ENCODE measurements at places on chromosomes 2 and 18. TPM values are rescaled to one million over a fixed set of nuclear protein-coding genes. Genes with fewer than 3 reads are reported as not detected.

GRCh38 chr2:182642328-182642727 is 73.7 kb upstream of the DNAJC10 start:
- DNase-seq = peak; percentile 56

DNA sequence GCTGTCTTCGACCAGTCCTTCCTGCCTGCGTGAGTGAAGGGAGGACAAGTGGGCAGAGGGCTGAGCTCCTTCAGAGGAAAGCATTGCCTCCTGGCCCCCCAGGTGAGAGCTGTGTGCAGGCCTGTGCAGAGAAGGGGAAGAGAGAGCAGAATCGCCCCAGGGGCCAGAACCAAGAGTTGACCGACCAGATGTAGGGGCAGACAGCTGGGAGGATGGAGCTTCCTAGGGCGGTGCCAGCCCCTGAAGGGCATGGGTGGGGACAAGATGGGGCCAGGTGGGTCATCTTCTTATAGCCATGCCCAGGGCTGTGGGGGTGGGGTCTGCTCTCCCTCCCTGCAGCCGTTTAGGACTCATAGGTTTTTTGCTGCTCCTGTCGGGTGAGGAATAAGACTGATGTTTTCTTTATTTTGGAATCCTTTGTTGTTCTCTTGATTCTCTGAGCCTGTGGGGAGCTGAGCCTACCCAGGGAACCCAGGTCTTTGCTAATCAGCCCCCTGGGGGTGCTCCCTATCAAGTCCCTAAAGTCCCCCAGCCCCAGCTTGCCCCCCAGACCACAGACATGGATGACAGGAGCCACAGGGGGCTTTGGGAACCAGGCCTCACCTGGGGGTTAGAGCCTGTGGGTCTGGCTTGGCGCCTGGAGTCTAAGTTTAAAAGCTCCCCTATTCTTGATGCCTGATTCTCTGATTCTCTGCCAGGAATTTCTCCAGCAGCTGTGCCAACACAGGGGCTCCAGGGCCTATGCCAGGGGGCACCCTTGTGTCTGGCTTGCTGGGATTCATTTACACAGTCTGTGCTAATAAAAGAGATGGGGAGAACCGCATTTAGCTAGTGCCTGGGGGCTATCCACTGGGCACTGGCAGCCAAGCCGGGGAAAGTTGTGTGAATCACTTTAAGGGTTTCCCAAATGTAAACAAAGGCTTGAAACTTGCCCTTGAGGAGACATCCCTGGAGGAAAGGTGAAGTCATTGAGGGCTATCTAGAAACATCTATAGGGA is 9.3 kb upstream of the EFHD1 start:
- peak; percentile 26 for DNase-seq

GRCh38 chr2:38496927-38497669 is 105.6 kb downstream of the HNRNPLL start:
- DNase-seq = no peak

GRCh38 chr2:230441227-230441897 is 25.4 kb downstream of the SP100 start:
- DNase-seq = no peak

GRCh38 chr2:135839713-135840112 is 2.7 kb upstream of the LCT start:
- DNase-seq = no peak

DNA sequence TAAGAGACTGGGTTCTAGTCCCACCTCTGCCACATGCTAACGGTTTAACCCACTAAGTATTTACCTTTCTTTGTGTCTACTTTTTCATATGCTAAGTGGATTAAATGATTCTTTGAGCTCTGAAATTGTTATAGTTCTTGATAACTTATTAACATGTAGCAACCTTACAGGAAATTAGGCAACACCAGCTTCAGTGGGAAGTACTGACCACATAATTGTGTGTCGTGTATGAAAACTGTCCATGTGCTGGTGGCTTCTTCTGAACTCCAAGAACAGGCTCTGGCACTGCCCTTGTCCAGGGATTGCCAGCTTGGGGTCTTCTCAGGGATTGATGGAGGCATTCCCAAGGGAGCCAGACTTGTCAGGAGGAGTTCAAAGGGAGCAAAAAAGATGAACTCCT is 427.7 kb downstream of the TGIF1 start:
- no peak for DNase-seq

DNA sequence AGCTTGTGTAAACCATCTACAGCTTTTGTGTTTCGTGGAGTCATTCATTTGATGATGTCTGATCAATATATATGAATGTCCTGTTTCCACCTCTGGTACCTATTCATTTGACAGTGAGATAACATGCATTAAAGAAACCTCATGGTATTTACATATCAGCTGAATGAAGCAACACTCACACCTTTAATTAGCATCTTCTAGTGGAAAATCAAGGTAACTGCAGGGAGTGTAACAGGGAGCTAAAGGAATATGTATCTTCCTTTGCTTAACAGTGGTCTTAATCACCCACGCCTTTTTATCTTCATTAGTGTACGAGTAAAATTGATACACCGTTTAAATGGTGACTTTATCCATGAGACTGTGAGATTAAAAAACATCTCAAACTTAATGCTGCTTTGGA is 15.6 kb downstream of the SLC39A10 start:
- DNase-seq = no peak

DNA sequence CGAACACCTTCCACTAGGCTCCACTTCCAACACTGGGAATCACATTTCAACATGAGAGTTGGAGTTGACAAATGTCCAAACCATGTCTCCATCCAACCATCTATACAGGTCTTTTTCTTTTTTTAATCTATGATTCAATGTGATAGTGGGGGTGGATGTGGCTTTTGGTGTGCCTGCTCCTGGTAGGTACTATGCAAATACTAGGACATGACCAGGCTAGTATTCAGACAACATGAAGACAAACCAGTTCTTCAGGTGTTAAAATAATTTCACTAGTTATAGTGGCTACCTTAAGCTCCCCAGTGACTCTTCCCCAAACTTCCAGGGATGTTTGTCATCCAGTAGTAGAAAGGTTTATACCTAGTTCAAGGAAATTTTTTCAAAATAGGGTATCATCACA is 387.5 kb downstream of the CDH2 start:
- DNase-seq = no peak

GRCh38 chr18:55634545-55634944 is 46.6 kb upstream of the TCF4 start:
- DNase-seq = peak; percentile 86

- no peak for DNase-seq
These were observed 40.9 kb upstream of the MAPK4 start for GRCh38 chr18:50518787-50519546.

GRCh38 chr2:74845217-74845751 is 11.4 kb downstream of the HK2 start:
- DNase-seq = peak; percentile 97

DNA sequence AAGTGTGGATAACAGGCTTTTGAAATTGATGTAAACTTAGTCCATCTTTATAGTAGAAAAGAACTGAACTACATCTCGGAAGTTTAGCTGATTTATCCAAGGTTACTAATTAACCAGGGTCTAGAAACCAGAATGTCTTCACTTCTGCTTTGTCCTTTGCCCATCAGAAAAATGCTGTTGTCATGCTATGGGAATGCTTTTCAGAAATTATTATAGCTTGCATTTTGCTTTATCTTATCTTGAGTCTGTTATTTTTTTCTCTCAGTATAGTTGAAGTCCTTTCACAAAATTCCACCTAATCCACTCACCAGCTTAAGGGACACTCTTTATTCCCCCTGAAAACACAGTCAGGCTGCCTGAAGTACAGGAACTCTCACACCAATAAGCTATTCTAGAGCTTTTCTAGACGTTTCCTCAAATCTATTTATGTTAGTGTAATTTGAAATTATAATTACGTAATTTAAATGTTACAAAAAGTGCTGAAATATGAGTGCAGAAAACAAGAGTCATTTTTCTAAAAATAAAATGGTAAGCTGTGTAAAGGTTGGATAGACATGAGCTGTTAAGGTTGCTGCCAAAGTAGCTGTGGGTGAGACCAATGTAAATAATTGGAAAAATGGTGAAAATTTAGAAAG is 456.3 kb downstream of the TGIF1 start:
- no peak for DNase-seq

DNA sequence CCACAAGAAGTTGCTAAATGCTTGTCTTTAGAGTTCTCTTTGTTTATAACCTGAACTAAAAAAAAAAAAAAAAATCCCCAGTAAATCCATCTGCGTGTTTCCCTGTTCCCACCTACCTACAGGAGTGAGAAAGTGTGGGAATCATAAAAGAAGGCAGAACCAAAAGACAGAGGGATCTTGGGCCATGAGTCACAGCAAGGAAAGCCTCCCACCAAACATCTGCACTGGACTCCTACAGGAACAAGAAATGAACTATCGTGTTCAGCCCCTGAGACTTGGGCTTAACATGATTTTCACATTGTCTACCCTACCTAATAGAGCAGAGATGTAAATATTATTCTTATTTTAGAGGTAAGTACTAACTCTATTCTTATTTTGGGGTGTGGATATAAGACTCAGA is 1761.2 kb upstream of the CELF4 start:
- DNase-seq = peak; percentile 32

DNA sequence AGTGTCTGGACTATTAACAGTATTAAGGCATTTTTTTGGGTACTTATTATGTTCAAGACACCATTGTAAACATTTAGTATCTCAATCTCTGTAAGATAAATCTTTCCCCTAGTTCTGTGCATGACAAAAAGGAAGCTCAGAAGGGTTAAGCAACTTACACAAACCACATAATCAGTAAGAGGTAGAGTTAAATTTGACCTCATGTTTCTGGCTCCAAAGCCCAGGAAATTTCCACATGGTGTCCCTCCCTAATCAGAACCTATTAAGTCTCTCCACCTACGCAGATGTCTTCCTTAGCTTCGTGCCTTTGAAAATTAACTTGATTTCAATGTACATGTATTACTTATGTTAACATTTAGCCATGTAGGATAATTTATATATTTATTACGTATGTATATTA is 2.0 kb downstream of the MFSD6 start:
- DNase-seq = no peak

GRCh38 chr18:9329471-9329870 is 5.1 kb upstream of the TWSG1 start:
- DNase-seq = no peak

- no peak for DNase-seq
These were observed 43.3 kb downstream of the DIPK1C start for GRCh38 chr18:74413836-74414235.

- peak; percentile 65 for DNase-seq
These were observed 8.7 kb upstream of the SERPINB13 start for GRCh38 chr18:63578357-63578958.

- DNase-seq = no peak
These were observed 72.5 kb upstream of the LRRTM1 start for GRCh38 chr2:80377071-80377470.

DNA sequence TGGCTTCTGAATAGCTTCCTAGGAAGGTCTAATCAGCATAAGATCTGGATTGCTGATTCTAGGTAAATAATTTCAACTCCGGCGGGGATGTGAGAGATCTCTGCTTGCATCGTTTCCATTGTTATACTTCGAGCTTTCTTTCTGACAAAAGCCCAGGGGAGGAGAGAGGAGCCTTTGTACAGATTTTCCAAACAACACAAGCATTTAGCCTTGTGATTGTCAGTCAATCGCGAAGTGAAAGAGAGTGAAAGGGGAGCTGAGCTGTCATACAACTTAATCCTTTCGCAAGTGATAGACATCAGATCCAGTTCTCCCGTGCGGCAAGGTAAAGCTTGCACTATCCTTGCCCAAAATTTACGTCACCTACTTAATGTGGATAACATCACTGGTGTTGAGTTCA is 26.2 kb downstream of the RALB start:
- DNase-seq = no peak

- no peak for DNase-seq
These were observed 31.1 kb upstream of the PPP3R1 start for GRCh38 chr2:68283419-68283812.

DNA sequence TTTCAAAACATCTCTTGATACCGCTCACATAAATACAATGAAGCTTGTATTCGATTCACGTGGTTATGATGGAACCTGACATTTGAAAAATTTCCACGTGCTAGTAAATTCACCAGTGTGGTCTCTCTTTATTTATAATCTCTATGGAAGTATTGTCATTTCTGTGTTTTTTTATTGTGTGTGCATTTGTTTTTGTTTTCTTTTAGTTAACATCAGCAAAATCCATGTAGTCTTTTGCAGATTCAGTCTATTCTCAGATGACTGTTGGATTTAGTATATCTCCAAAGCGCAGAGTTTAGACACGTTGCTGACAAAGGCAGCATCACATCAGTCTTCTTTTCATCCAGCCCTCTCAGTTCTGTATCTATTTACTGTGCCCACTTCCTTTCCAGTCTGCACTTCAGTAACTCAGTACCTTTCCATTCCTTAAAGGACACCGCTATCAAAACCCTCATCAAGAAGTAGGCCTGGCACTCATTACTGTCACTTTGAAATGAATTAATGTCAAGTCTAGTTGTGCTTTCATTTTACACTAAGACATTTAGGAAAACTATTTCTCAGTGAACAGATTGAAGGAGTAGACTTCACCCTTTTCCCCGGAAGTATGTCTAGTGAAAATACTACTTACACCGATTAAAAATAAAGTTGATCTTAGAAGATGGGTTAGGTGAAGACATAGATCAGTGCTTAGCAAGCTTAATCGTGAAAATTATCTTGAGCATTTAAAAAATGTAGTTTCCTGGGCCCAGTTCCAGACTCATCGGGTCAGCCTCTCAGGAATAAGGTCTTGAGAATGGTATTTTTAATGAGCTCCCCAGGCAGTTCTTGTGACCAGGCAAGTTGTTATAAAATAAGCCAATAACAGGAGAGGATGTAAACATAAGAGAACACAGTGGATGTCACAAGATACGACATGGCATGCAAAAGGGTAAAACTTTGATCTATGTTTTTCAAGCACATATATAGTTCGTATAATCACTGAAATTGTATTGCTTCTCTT is 506.8 kb upstream of the ZEB2 start:
- DNase-seq = no peak

- DNase-seq = no peak
These were observed 14.2 kb downstream of the EHBP1 start for GRCh38 chr2:62719757-62720156.

DNA sequence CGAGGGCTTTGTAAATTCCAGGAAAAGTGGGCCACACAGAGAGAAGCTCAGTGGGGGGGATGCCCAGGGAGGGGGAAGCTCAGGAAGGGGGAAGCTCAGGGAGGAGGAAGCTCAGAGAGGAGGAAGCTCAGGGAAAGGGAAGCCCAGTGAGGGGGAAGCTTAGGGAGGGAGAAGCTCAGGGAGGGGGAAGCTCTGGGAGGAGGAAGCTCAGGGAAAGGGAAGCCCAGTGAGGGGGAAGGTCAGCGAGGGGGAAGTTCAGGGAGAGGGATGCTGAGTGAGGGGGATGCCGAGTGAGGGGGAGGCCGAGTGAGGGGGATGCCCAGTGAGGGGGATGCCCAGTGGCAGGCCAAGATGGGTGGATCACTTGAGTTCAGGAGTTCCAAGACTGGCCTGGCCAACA is 821 bp upstream of the CHRNG start:
- no peak for DNase-seq

Gene IL1F10
- total RNA-seq = not detected

Gene RAPH1
- 7.7 TPM for total RNA-seq

Gene MYOM1
- total RNA-seq = not detected

Gene SGO2
- total RNA-seq = 14.3 TPM

Gene ANKRD62
- 0.10 TPM for total RNA-seq

Gene TNS1
- total RNA-seq = 10.5 TPM

Gene DSG2
- total RNA-seq = 30.0 TPM

Data from HT1080 (cell line).